ENCODE measurements at places on chromosomes 5 and 9.

DNA sequence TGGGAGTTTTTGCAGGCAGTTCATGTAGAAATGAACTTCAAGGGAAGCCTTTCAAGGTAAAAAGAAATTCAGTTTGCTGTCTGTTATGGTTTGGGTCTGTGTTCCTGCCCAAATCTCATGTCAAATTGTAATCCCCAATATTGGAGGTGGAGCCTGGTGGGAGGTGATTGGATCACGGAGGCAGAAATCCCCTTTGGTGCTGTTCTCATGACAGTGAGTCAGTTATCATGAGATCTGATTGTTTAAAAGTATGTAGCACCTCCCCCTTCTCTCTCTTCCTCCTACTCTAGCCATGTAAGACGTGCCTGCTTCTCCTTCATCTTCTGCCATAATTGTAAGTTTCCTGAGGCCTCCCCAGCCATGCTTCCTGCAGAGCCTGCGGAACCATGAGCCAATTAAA, 341.4 kb downstream of the ARHGEF28 start:
- no peak for DNase-seq

DNA sequence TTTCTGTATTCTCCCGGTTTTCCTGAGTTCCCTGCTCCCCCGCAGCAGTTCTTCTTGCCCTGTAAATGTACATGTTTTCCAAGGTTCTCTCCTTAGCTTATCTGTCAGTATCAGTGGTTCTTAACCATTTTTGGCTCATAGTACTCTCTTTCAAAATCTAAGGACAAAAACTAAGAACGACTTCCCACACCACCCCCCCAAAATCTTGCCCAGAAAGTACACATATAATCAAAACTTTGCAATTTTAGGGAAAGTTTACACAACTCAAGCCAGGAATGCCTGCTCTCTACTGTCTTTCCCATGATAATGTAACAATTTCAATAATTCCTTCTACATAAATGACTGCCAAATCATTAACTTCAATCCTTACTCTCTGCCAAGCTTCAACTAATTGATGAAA, 4.5 kb downstream of the DCAF12 start:
- DNase-seq: no peak

DNA sequence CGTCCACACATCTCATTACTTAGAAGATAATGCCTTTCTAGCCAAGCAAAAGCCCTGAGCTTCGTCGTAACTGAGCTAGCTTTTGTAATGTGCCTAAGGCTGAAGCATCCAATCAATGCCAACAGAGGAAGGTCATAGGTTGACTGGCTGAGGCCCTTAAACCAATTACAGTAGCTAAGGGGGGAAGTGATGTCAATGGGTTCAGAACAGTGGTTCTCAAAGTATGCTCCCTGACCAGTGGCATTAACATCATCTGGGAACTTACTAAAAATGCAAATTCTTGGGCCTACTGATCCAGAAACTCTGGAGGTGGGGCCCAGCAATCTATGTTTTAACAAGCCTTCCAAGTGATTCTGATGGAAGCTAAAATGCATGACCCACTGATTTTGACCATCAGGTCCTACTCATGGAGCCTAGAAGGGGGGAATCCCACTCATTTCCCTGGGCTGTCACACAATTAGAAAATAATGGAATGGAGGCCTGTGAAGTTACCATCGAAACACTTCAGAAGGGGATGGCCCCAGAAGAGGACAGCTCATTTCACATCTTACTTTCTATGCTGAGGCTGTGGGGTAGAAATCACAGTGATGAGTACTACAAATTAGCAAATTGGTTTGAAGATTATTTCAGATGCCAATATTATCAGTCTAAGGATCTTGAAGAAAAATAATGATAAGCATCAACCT, 4.8 kb upstream of the VLDLR start:
- no peak for DNase-seq

- DNase-seq: no peak
Measured at GRCh38 chr9:34392511-34392910, 15.8 kb upstream of the MYORG start.

- no peak for DNase-seq
Measured at GRCh38 chr5:103646698-103647614, 84.4 kb upstream of the NUDT12 start.

GRCh38 chr9:112422417-112423148, 42.7 kb downstream of the HSDL2 start:
- DNase-seq: no peak

DNA sequence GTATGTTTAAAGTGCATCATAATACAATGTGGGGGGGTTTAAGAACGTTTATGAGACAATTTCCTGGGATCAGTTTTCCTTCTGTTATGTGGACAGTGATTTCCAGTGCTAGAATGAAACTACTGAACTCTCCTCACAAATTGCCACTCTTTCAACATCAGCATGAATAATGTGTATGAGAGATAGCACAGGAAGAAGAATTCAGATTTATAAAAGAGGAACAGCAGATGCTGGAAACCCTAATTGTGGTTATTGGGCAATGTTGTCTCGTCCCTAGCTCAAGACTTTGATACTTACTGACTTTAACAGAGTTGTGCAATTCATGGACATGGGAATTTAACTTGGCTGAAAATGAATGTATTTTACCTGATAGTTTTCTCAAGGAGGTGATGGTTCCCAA, 410.8 kb upstream of the MEF2C start:
- no peak for DNase-seq

- DNase-seq: no peak
Measured at GRCh38 chr5:71662381-71662780, 56.7 kb upstream of the CARTPT start.

GRCh38 chr5:113770648-113771047, 257.2 kb downstream of the YTHDC2 start:
- DNase-seq: no peak
